Left renal cortex interstitium (tissue), 4 donors: ENCODE measurements at places on chromosomes 13 and 19. TPM values are rescaled to one million over a fixed set of nuclear protein-coding genes. Genes with fewer than 3 reads are reported as not detected.

Gene IGFL2
- polyA plus RNA-seq: not detected

Gene ESD
- 223 TPM for polyA plus RNA-seq

Gene GAPDHS
- polyA plus RNA-seq: not detected

Gene CEACAM7
- not detected for polyA plus RNA-seq

Gene EXOC3L2
- polyA plus RNA-seq: 15.3 TPM

Gene CCDC70
- not detected for polyA plus RNA-seq

Gene ZNF541
- polyA plus RNA-seq: 0.38 TPM

Gene ALKBH7
- 40.4 TPM for polyA plus RNA-seq

Gene TMPRSS9
- polyA plus RNA-seq: 1.2 TPM

Gene DACH1
- 109 TPM for polyA plus RNA-seq

Gene ZNF135
- polyA plus RNA-seq: 19.2 TPM

Gene OR7A17
- 0.05 TPM for polyA plus RNA-seq

Gene PLPP2
- 2.9 TPM for polyA plus RNA-seq

Gene LILRA1
- 0.32 TPM for polyA plus RNA-seq

Gene FOXO1
- polyA plus RNA-seq: 18.0 TPM

Gene CEACAM19
- polyA plus RNA-seq: 10.5 TPM
